Activated CD8-positive, alpha-beta memory T cell treated with anti-CD3 and anti-CD28 coated beads for 48 hours (primary cell): ENCODE measurements at places on chromosomes 2 and 18.
A peak's percentile ranks its signal among the peaks of the same experiment; 100 is the strongest.

DNA sequence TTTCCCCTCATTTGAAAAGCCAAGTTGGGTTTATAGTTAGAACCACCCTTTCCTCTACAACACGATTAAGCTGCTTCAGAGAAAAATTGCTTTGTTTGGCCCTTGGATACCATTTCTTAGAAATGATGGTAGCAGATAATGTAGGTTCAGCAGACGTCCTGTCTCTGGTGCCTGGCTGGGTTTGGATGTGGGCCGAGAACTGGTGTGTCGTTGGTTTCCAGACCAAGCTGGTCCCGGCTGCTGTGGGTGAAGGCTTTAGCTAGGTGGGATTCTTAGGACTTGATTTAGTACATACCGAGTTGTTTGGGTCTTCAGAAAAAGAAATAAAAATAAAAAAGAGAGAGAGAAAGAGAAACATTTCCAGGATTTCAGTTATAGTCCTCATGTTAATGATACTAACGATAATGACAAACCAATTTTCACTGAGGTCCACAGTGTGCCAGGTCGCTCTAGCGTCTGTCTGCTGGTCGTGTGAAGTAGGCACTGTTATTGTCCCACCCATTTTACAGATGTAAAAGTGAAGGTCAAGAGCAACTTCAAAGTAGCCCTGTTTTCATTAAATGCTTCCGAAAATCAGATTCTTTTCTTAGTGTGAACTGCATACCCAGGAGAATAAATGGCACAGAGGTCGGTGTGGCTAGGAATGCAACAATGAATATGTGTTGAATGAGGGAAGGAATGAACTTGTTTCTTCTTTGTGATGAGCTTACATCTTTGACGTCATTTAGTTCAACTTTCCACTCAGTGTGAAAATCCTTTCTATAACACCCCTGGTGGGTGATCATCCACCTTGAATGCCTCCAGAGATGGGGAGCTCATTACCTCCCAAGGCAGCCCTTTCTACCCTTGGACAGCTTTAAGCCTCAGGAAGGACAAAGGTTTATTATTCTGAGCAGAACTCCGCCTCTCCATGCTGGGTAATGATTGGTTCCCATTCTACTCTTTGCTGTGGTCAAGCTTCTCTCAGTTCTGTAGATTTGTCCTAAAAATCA, 115.9 kb downstream of the INHBB start:
- no peak for DNase-seq

DNA sequence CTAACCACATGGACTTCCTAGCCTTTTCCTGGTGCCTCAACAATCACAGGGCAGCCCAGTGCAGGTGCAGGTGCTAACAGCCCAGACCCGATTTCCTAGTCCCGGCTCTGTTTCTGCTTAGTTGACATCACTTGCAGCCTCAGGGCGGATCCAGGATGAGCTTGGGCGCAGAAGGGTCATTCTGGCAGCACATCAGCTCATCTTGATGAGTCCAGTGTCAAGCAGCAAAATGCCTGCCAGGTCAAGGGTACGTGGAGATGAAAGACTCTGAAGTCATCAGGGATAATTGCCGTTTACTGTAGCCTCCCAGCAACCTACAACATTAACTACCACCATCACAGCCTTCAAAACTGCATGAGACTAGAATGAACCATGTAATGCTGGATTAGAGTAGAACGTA, 39.4 kb upstream of the EFHD1 start:
- DNase-seq = no peak

- no peak for DNase-seq
These were observed 10.5 kb downstream of the DRC1 start for GRCh38 chr2:26412091-26412673.

DNA sequence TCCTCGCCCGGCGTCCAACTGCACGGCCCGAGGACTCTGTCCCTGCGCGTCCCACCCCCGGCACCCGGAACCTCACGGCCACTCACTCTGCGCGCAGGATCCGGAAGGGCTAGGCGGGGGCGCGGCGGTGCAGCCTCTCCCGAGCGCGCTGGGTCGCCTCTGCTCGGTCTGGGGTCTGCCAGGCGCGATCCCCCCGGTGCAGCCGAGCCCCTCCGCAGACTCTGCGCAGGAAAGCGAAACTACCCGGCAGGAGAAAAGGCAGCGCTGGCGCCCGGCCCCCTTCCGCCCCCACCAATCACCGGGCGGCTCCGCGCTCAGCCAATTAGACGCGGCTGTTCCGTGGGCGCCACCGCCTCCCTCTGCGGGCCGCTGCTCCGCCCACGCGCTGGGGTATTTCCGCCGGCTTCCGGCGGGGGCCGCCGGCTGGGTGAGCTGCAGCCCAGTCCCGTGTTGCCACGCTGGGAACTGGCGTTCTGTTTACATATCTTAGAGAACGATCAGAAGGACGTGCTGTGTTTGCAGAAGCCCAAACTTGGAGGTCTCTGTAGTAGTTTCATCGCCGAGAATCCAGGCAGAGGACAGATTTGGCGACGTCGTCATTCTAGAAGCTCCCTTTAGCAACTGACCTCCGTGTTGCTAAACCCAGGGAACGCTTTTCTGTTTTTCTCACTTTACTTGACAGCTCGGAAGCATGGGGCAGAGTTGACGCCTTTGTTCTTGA, at the start of gene STAT1:
STAT1 (minus strand) TSS at position 240 of the 721 bp plus-strand sequence. CDS start 4,168 bp downstream, outside the sequence.
- peak; percentile 96 for DNase-seq

DNA sequence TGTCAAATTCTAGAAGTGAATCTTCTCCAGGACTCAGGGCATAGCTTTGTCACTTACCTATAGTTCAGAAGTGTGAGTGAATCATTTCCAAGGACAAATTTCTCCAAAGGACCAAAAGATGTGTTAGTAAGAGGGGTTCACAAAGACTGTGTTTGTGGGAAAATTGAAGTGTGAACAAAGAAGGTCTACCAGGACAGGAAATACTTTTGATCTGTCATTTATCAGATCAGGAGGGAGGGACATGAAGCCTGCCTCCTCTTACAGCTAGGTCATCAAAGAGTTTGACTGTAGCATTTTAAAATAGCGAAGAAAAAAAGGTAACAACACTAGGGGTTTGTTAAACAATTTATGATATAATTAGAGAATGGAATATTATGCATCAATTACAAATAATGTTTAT, 2.0 kb upstream of the CD28 start:
- DNase-seq = no peak

GRCh38 chr2:21774691-21775368, 651.1 kb downstream of the TDRD15 start:
- no peak for DNase-seq

DNA sequence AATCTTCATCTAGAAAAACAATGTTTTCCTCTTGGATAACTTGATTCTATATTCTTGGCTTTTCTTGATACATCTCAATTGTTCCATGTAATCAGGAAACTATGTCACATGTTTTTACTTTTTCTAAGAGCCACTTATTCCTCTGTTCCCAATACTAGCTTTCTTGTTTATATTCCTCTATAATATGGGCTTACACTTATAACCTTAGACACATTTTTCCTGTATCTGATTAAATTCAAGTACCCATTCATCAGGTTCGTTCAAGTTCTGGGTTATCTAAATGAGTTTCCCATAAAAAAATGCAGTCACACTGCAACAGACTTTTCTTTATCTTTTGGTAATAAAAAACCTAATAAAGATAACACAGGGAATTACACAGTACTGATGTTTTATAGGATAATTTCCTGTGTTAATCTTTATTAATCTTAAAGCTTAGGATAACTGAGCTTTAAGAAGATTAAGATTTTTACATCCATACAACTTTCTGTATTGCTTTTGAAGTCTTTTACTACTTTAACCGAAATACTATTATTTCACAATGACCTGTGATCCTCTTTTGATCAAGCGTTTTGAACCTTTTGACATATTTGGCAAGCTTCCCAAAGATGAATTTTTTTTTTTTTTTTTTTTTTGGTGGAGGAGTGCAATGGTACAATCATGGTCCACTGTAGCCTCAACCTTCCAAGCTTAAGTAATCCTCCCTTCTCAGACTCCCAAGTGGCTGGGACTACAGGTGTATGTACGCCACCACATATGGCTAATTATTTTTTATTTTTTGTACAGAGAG, 44.3 kb upstream of the C2orf66 start:
- DNase-seq = no peak

GRCh38 chr2:213119061-213119809, 32.2 kb downstream of the IKZF2 start:
- DNase-seq = no peak

- DNase-seq = no peak
These were observed 154.5 kb upstream of the LRRTM1 start for GRCh38 chr2:80459028-80459427.

- no peak for DNase-seq
These were observed 65.9 kb downstream of the CDH20 start for GRCh38 chr18:61398961-61399705.

- no peak for DNase-seq
These were observed 37.4 kb downstream of the ANKMY1 start for GRCh38 chr2:240520130-240520973.

GRCh38 chr2:127067620-127068350, 39.2 kb downstream of the BIN1 start:
- DNase-seq = no peak

- DNase-seq = no peak
These were observed 34.9 kb downstream of the CIB4 start for GRCh38 chr2:26605999-26606846.

DNA sequence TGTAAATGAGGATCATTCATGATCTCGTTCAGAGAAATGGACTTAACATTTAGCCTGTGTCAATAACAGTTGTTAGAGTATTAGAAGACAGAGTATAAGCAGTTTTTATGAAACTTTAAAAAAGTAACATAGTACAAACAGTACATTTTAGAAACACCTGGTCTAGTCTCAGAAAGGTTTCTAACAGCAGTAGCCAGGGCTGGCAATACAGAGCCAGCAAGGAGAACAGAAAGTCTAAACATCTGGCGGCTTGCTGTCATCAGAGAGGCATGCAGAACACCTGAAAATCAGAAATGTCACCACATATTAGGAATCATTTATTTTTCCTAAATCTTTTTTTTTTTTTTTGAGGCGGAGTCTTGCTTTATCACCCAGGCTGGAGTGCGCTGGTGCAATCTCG, 50.1 kb downstream of the RPL31 start:
- DNase-seq = no peak
